ENCODE measurements at places on chromosomes 11 and 22.

DNA sequence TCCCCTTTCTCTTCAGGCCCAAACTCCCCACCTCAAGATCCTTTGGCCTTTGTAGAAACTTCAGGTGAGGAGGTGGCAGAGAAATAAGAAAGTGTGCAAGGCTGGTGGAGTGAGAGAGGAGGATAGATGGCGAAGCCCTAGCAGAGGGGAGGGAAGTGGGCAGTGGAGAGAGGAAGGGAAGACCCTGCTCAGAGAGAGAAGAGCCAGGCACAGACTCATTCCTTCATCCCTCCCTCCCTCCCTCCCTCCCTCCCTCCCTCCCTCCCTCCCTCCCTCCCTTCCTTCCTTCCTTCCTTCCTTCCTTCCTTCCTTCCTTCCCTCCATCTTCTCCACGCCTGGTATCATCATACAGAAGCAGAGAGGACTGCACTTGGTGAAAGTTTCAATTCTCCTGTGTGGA is 21.0 kb downstream of the RTN4RL2 start:
- DNase-seq = no peak

- no peak for DNase-seq
Observed at GRCh38 chr11:69054397-69055211, 5.9 kb downstream of the TPCN2 start.

GRCh38 chr11:65553301-65554001 is 4.7 kb downstream of the LTBP3 start:
- peak; percentile 69 for DNase-seq

GRCh38 chr22:23281406-23282088 is 101.2 kb downstream of the BCR start:
- peak; percentile 61 for DNase-seq

DNA sequence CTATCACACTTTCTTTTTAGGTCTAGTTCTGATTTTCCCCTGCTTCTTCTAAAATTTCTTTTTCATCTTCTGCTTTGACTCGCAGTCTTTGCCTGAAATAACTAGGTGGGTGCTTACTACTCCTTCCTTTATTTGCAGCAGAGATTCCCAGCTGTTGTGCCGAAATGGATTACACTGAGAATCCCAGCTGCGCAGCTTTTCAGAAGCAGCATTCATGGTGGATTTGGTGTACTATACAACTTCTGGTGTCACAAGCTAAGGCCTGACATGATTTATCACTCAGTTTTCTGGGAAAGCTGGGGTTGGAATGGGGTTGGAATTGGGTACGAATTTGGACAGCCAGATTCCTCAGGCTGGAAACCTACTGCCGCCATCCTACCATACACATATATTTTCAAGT is 6.0 kb upstream of the XKR3 start:
- no peak for DNase-seq

DNA sequence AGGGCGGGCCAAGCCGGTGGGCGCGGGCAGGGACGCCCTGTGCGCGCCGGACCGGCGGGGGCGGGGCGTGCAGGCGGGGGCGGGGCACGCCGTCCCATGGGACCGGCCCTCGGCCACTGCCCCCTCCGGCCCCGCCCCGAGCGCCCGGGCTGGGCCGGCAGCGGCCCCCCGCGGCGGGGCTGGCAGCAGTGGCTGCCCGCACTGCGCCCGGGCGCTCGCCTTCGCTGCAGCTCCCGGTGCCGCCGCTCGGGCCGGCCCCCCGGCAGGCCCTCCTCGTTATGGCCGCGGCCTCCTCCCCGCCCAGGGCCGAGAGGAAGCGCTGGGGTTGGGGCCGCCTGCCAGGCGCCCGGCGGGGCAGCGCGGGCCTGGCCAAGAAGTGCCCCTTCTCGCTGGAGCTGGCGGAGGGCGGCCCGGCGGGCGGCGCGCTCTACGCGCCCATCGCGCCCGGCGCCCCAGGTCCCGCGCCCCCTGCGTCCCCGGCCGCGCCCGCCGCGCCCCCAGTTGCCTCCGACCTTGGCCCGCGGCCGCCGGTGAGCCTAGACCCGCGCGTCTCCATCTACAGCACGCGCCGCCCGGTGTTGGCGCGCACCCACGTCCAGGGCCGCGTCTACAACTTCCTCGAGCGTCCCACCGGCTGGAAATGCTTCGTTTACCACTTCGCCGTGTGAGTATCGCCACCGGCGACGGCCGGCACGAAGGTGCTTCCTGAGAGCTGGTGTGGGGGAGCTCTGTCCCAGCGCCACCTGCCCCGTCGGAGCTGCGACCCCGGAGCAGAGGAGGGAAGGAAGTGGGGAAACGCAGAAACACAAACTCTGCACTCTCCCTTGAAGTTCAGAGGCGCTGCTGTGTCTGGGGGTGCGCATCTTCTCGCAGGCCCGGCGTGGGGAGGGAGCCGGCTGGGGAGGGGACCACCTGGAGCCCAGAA is at the start of gene KCNQ1:
KCNQ1 (plus strand) TSS at position 188 of the 925 bp plus-strand sequence; CDS start at position 279, 91 bp downstream.
- peak; percentile 58 for DNase-seq

- DNase-seq = no peak
Observed at GRCh38 chr11:9726321-9727022, 62.6 kb downstream of the SWAP70 start.

DNA sequence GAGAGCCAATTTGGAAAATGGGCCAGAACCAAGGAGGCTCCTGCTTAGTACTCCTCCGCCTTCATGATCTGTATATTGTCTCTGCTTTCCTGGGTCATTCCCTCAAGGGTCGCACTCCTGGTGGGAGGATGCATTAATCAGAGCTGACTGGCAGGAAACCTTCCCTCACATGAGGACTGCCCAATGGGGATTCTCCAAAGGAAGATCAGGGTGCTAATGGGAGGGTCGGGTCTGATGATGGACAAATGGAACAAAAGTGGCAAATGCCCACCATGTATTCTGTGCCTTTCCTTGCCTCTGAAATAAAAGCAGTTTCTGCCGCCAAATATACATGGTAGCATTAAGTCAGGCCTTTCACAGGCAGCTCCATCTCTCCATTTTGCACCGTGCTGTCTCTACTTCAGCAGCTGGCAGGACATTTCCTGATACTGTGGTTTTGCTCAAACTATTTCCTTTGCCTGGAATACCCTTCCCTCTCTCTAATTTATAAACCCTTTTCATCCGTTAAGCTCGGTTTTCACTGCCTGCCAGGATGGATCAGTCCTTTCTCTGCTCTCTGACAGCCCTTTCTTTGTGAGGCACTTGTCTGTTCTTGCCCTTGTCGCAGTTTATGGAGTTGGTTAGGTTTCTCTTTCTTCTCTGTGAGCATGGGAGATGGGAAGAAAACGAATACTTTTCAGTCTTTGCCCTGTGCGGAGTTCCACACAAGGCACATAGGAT is 13.5 kb downstream of the SREBF2 start:
- no peak for DNase-seq

DNA sequence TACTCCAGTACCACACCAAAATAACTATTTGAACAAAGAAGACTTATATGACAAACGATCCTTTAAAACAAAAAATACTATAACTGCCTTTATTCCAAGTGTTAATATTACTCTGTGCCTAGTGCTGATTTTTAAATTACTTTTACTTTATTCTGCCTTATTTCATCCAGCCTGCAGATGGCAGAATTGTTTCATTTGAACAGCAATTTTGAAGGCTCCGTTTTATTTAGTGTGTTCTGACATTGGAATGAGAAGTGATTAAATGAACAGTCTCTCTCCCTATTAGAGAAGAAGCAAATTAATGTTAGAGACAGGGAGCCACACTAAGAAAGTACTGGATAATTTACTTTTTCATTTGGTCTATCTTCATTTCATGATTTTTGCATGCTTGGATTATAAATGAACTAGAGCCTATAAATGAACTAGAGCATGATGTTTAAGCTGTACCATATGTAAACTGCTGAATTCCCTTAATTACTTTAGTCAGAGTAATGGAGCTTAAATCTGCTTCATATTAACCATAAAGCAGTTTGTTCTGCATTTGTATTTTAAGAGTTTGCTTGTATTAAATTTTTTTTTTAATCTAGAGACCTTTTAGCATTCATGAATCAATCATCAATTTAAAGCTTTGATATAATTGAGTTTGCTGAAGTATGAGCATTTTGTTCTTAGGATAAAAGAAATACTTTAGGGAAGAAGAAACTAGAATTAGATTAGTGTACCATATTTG is 9.8 kb downstream of the PDHX start:
- DNase-seq = no peak

Measured in effector memory CD4-positive, alpha-beta T cell (primary cell).